ENCODE measurements at places on chromosomes 1 and 21. TPM values are rescaled to one million over a fixed set of nuclear protein-coding genes. Genes with fewer than 3 reads are reported as not detected.

Gene S100A7
- not detected for total RNA-seq

Gene RGS16
- 77.5 TPM for total RNA-seq

Gene KRTAP13-1
- total RNA-seq: not detected

Gene CRNN
- total RNA-seq: not detected

Gene HHIPL2
- 0.65 TPM for total RNA-seq

Gene TARS2
- total RNA-seq: 56.2 TPM

Gene PLA2G2A
- not detected for total RNA-seq

Gene ANKRD65
- total RNA-seq: not detected

Gene HSPA6
- total RNA-seq: 0.75 TPM

Gene TMEM59
- 124 TPM for total RNA-seq

Gene PLEKHN1
- total RNA-seq: 3.8 TPM

Gene SLC44A3
- not detected for total RNA-seq

Gene KIRREL1
- total RNA-seq: 0.08 TPM

Gene KCNE2
- not detected for total RNA-seq

Gene OR2L2
- 0.06 TPM for total RNA-seq

Gene PLEKHG5
- total RNA-seq: 2.1 TPM

Gene GJC2
- 0.67 TPM for total RNA-seq

Gene PROX1
- not detected for total RNA-seq

Gene HFM1
- total RNA-seq: not detected

Gene FCMR
- 53.1 TPM for total RNA-seq

Gene AVPR1B
- total RNA-seq: not detected

Gene FGGY
- 8.9 TPM for total RNA-seq

Gene LHX8
- not detected for total RNA-seq

Gene SCAF4
- 54.0 TPM for total RNA-seq

Gene PTPRC
- 317 TPM for total RNA-seq

Gene LCE3E
- total RNA-seq: not detected

Gene GBP1
- 59.6 TPM for total RNA-seq

Gene SLFNL1
- total RNA-seq: 0.06 TPM

Gene CFH
- total RNA-seq: 0.92 TPM

Gene SDHB
- total RNA-seq: 155 TPM

Gene LSS
- 20.1 TPM for total RNA-seq

Gene ESPN
- total RNA-seq: 0.23 TPM

Gene AADACL3
- total RNA-seq: not detected

Gene CACHD1
- total RNA-seq: 0.36 TPM

Gene OR2AK2
- not detected for total RNA-seq

Gene GBP3
- total RNA-seq: 9.8 TPM

Gene ANGPTL1
- not detected for total RNA-seq

Gene OR6N2
- total RNA-seq: not detected

Gene KLF17
- total RNA-seq: not detected

Gene WNT9A
- not detected for total RNA-seq

Gene DCST1
- not detected for total RNA-seq

Gene FCN3
- not detected for total RNA-seq

Gene CFHR3
- not detected for total RNA-seq

Gene FAM151A
- total RNA-seq: not detected

Gene HSD11B1
- total RNA-seq: 1.7 TPM

Gene RPE65
- not detected for total RNA-seq

Gene POFUT2
- 13.2 TPM for total RNA-seq

Gene IFI16
- 203 TPM for total RNA-seq

Gene PLD5
- not detected for total RNA-seq

Gene ACTN2
- total RNA-seq: not detected

Gene RCSD1
- total RNA-seq: 46.7 TPM

Gene B3GALNT2
- 18.2 TPM for total RNA-seq

Gene NR0B2
- total RNA-seq: not detected

Gene LRRC40
- 21.4 TPM for total RNA-seq

Gene PTGFRN
- total RNA-seq: 7.9 TPM

Gene KCNH1
- not detected for total RNA-seq

Gene DDX20
- 23.8 TPM for total RNA-seq

Gene NPHS2
- not detected for total RNA-seq

Gene PLA2G4A
- 0.78 TPM for total RNA-seq

Measured in activated CD8-positive, alpha-beta memory T cell treated with anti-CD3 and anti-CD28 coated beads for 36 hours (primary cell).